Activated CD8-positive, alpha-beta memory T cell treated with anti-CD3 and anti-CD28 coated beads for 4 hours (primary cell): ENCODE measurements at places on chromosomes 7 and 10.

DNA sequence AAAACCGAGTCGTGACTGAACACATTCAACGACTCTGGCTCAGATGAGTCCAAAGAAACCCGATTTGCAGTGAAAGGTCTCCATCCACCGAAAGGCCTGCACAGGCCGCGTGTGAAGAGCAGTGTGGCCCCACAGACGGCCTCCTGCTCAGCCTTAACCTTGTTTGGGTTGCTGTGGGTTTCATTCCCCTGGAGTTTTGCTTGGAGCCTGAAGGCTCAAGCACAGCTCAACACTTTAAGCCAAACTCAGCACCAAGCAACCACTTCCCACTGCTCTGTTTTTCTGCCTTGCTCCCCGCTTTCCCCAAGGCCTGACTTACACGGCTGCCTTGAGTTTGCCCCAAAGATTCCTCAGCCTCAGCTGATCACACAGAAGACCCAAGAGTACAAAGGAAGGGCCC, 398.2 kb upstream of the NFE2L3 start:
- no peak for DNase-seq

- no peak for DNase-seq
These were observed at the start of gene GNG11 for GRCh38 chr7:93921607-93922566. GNG11 (plus strand) TSS chr7:93921735; CDS start chr7:93922138, 403 bp downstream.

DNA sequence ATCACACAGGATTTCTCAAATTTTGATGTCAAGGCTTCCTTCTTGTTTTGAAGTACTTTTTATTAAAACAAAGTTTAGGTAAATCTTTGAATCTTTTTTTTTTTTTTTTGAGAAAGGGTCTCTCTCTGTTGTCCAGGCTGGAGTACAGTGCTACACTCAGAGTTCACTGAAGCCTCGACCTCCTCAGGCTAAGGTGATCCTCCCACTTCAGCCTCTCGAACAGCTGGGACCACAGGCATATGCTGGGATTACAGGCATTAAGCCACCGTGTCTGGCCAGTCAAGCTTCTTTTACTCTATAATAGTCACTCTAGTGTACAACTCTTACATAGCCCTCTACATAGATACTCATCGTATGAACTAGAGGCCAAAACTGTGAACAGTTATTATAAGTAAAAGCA, 3.4 kb downstream of the RUFY2 start:
- no peak for DNase-seq

DNA sequence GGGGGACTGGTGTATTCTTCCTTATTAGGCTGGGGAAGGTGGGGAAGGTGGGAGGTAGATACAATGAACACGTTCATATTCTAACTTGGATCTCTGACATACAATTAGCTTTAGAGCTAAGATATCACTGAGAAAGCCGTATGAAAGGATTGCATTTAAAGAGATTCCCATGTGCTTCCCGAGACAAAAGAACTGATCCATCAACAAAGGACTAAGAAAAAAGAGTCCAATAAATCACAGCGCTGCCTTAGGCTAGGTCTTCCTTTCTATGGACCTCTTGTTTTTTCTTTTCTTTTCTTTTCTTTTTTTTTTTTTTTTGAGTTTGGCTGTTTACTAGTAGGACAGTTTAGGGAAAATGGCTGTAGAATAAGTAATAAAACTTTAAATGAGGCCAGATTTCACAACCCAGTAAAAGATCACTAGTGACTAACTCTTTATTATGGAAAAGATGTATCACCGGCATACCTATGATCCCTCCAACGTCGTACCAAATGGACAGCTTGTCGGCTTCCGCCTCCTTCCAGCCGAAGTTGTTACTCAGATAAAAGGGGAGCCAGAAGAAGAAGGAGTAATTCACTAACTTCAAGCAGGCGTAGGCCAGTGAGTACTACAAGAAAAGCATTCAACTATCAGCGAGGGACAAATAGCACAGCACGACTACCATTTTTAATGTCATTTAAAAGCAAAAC, 50.0 kb downstream of the SLC37A3 start:
- no peak for DNase-seq

- DNase-seq = no peak
These were observed 58.3 kb downstream of the CDK13 start for GRCh38 chr7:40008223-40008815.

DNA sequence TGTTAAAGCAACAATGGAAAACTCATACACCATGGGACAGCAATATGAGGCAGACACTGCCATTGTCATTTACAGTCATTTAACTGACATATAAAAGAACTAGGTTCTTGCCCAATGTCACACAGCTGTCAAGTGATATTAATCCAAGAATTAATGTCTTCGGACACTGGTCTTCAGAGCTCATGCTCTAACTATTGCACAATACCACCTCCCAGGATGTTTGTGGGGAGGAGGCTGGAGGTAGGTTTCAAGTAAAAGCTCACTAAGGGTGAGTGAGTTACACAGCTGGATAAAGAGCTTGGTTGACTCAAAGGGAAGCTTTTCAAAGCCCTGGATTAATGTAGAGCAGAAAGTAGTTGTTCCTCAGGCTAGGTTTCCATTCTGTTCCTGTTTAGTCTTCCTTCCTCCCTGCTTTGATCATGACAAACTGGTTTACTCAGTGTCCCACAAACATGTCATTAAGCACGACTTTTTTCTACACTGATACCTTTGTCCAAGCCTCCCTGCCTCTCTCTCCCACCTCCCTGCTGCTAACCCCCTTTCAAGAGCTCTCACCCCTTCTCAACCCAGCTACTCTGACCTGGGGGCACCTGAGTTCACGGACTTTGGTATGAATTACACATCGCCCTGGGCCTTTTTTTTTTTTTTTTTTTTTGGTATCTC, 987 bp upstream of the EXOC6 start:
- no peak for DNase-seq

DNA sequence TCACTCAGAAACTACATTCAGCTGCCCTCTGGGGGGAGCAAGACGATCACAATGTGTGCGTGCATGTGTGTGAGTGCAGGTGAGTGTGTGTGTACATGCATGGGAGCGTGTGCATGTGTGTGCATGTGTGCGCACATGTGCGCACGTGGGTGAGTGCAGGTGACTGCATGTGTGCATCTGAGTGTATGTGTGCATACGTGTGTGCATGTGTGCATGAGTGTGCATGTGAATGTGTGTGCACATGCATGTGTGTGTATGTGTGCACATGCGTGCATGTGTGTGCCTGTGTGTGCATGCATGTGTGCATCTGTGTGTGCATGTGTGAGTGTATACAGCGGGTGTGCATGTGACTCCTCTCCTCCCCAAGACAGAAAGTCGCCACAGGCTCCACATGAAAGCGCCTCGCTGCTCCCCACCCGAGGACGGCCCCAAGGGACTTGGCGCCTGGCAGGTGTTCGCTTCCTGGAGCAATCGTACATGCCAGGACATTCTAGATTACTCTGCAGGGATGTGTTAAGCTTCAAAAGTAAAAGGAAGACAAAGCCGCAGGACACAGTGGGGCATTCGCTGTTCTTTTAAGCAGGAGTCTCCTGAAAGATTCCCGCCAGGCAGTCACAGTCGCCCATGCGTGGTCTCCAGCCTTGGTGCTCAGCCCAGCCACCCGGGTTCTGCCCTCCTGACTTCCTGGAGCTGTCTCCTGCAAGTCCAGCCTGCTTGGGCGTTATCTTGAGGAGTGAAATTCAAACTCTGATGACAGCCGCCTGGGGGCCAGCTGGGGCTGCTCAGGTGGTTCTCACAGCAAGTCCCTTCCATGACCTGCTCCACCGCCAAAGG, 42.0 kb upstream of the ADGRA1 start:
- DNase-seq = no peak
